ENCODE measurements at places on chromosomes 7 and 10.

- DNase-seq, result no peak
These were observed 22.5 kb downstream of the TMEM176A start for GRCh38 chr7:150823043-150823442.

DNA sequence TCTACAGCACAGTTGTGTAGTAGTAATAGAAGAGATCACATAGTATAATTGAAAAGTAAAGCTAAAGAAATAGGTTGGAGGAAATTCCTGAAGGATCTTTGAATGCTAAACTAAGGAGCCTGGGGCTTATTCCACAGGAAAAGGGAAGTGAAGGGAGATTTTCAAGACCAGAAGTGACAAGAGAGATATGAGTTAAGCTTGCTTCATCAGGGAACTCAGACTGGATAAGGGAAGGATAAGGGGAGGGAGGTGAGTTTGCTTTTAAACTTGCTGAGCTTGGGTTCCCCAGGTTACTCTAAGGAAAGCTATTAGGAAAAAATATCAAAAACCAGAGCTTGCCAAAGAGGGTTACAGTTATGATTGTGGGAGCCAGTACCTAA lies 182.4 kb downstream of the RAPGEF5 start:
- DNase-seq, result no peak

DNA sequence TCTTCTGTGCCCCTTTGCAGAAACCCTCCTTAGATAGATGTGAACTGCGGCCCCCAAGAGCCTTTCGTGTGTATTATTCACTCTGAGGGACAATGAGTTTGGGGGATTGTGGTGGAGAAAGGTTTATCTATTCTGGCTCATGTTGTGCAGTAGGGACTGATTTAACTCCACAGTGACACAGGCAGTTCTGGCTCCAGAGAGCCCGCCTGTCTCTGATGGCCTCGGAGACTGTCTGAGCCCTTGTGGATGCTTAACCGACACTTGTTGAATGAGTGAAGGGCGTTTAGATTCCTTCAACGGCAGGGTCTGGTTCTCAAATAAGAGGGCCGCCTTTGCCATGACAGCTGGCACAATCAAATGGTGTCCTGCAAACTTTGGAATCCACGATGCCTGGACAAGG lies 5.8 kb downstream of the NPTX2 start:
- no peak for DNase-seq

DNA sequence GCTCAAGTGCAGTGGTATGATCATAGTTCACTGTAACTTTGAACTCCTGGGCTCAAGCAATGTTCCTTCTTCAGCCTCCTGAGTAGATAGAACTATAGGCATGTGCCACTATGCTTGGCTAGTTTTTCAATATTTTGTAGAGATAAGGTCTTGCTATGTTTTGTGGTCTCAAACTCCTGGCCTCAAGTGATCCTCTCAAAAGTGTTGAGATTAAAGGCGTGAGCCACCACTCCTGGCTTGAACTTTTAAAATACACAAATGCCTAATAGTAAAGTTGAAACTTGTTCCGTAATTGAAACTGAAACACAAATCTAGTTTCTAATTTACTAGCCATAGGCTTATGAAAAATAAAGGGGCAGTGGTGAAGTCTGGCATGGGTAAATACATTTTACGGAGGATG lies 65.7 kb downstream of the AP3M1 start:
- DNase-seq, result no peak

DNA sequence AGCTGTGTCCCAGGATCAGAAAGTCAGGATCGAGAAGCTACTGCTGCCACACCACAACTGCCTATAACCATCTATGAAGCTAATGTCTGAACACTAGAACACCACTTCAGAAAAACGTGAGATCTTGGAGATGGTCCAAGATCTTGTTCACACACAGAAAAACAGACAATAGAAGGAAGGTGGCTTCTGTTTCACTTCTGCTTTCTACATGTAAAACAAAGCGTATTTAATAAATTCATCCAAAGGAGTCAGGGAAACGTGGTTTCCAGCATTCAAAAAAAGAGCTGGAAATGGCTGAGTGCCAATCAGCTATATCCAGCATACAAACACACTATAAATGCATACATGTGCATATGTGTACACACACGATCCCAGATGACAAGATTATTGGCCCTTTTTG lies 70.2 kb upstream of the CCDC71L start:
- no peak for DNase-seq

GRCh38 chr7:111138193-111138569 lies 47.3 kb downstream of the LRRN3 start:
- no peak for DNase-seq

DNA sequence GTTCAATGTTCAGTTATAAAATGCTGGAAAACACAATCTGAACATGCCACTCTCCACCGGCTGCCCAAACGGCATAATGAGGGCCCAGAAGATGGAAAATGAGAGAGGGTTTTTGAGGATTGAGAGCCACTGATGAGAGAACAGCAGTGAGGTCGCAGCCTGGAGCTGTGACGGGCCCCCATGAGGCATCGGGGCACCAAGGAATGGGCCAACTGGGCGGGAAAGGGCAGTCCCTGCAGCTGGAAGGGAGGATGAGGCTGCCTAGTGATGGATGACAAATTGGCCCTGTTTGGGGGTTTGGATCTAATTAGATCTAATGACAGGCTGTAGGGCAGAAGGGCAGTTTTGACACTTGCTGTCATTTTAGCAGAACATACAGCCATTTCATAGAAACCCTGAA lies 39.1 kb downstream of the WNT2 start:
- DNase-seq, result no peak

DNA sequence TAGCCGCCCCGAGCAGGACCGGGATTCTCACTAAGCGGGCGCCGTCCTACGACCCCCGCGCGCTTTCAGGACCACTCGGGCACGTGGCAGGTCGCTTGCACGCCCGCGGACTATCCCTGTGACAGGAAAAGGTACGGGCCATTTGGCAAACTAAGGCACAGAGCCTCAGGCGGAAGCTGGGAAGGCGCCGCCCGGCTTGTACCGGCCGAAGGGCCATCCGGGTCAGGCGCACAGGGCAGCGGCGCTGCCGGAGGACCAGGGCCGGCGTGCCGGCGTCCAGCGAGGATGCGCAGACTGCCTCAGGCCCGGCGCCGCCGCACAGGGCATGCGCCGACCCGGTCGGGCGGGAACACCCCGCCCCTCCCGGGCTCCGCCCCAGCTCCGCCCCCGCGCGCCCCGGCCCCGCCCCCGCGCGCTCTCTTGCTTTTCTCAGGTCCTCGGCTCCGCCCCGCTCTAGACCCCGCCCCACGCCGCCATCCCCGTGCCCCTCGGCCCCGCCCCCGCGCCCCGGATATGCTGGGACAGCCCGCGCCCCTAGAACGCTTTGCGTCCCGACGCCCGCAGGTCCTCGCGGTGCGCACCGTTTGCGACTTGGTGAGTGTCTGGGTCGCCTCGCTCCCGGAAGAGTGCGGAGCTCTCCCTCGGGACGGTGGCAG lies at the start of gene MGMT:
Gene MGMT, plus strand, starts transcription at position 539 of the 656 bp plus-strand sequence.
- DNase-seq, result peak; percentile 20

DNA sequence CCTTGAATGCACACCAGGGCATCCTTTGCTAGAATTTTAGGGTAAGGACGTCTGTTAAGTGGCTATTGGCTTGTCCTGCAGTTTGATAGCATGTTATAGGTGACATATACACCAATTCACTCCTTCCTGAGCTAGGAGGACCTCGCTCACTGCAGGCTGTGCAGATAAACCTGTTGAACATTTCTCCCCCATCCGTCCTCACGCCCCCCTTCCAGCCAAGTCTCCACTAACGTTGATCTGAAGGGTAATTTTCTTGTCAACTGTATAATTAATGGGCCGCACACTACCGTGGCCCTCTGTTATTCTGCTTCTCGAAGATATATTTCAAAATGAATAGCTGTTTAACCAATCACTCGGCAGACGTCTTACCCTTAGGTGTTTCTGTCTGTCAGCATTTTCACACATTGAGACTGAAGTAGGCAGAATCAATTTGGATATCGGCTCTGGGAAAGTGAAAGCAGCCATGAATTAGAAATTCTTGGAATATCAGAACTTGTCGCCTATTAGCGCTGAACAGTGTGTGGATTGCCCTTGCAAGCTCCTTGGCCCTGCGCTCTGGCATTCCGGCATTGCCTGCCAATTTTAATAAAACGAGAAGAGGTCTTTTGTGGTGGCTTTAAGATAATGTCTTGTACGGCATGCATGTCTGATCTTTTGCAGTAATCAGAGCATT lies 905.3 kb downstream of the TYW1 start:
- no peak for DNase-seq

- DNase-seq, result no peak
These were observed 113.9 kb downstream of the IPMK start for GRCh38 chr10:58153751-58154150.

GRCh38 chr10:113576852-113577251 lies 24.0 kb downstream of the HABP2 start:
- DNase-seq, result no peak

GRCh38 chr10:100208276-100208675 lies 21.1 kb downstream of the CHUK start:
- DNase-seq, result no peak

DNA sequence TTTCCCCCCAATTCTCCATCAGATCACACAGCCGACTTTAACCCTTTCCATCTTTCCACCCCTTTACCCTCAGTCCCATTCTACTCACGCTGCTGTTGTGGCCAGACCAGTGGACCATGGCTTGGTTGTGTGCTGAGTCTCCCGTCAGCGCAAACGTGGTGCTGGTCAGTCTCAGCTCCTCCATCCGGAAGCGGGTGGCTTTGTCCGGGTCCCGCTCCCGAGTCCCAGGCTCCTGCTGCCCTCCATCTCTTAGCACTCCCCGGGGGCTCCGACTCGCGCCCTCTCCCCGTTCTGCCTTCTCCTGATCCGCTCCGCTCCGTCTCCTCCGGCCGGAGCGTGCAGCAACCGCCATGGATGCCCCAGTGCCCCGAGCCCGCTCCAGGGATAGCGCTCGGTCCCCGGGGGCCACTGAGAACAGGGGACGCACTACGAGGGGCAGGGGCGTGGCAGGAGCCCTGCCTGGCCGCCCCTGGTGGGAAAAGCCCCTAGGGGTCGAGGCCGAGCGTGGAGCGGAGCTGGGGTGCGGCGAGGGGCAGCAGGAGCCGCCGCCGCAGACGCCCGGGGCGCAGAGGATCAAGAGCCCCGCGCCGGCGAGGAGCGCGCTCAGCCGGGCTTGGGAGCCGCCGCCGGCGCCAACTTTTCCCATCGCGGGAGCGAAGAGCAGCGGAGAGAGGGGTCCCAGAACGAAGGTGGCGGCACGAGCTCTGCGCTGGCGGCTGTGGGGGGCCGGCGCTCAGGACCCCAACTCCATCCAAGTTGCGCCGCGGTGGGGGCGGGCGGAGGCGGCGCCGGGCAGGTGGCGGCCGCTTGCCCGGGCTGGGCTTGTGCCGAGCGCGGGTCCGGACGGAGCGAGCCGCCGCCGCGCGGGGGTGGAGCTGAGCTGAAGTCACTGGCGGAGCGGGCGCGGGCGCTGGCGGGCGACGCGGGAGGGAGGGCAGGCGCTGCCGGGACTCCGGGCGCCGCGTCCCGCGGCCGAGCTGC lies at the start of gene SORCS1:
Gene SORCS1, minus strand, starts transcription at position 826 of the 981 bp plus-strand sequence.
- DNase-seq, result no peak

DNA sequence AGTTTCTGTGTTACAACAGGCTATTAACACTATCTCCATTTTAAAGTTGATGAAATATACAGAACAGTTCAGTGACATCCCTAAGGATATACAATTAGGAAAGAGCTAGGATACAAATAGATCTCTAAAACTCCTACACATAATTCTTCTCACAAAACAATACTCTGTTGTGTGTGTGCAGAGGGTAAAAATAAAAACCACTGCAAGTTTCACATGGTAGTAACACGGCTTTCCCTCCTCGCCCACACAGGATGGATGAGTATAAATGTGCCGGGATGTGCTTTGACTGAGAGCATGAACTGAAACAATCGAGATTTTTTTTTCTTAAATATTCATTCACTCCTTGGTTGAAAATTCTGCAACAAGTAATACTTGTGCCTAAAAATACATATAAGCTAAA lies 131.5 kb upstream of the C1QL3 start:
- no peak for DNase-seq

DNA sequence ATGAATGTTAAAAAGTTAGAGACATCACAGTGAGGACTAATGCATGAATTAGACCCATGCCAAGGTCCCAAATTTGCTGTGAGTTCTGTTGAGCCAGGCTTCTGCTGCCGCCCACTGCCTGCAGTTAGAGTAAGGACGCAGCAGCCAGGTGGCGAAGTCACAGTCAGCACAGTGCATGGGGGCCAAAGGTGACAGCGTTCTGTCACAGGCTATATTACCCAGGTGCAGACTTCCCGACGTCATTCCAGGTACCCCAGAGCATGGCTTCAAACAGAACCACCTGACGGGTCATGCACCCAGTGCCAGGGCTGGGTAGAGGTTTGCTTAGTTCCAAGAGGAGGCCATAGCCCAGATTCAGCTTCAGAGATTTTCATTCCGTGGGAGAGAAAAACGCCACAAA lies 33.9 kb upstream of the HMX3 start:
- no peak for DNase-seq

- DNase-seq, result no peak
These were observed 1.9 kb upstream of the MYH16 start for GRCh38 chr7:99270702-99271101.

GRCh38 chr7:91913612-91914011 lies 27.1 kb upstream of the AKAP9 start:
- DNase-seq, result peak; percentile 23

DNA sequence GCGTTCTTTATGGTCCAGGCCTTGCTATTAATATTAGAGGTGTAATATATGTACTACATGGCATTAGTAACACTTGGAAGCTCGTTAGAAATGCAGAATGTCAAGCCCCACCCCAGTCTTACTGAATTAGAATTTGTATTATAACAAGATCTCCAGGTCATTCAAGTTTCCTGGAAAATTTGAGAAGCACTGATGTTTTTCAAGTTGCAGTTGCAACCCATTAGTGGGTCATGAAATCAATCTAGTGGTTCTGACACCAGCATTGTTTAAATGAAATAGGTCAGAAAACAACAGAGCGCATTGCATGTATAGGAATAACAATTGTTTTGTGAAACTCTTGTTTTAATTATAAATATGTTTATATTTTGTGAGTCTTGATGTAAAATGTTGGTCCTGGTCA lies 28.8 kb upstream of the MICU1 start:
- DNase-seq, result no peak

DNA sequence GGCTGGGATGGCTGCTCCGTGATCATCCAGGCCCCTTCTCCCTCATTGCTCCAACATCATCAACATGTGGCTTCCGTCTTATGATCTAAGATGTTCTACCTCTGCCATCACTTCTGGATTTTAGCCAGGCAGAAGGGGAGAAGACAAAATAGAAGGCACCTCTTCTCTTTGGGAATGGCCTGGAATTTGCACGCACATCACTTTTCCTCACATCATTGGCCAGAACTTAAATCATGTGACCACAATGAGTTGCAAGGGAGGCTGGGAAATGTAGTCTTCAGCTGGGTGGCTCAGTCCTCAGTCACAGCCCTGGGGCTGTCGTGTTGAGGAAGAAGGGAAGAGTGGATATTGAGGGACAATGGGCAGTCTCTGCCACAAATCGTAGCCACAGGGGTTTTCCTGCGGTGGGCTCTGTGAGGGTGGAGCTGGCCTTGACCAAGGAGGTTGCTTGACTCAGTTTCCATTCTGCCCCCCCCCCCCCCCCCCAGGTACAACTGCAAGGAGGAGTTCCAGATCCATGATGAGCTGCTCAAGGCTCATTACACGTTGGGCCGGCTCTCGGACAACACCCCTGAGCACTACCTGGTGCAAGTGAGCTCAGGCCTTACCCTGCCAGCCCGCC lies 50.3 kb downstream of the PALD1 start:
- DNase-seq, result no peak

GRCh38 chr7:107201795-107202450 lies 33.1 kb downstream of the HBP1 start:
- DNase-seq, result no peak

All from AG09309 (cell line).